ENCODE measurements at places on chromosomes 5 and 9. TPM values are rescaled to one million over a fixed set of nuclear protein-coding genes. Genes with fewer than 3 reads are reported as not detected.

GRCh38 chr5:89703817-89704216, 705.7 kb downstream of the CETN3 start:
- DNase-seq = no peak
- H3K27me3 ChIP-seq = no peaks in the 10 kb centered on the region
- no peaks in the 10 kb centered on the region for H3K36me3 ChIP-seq

Gene UNC13B
- 15.8 TPM for total RNA-seq

DNA sequence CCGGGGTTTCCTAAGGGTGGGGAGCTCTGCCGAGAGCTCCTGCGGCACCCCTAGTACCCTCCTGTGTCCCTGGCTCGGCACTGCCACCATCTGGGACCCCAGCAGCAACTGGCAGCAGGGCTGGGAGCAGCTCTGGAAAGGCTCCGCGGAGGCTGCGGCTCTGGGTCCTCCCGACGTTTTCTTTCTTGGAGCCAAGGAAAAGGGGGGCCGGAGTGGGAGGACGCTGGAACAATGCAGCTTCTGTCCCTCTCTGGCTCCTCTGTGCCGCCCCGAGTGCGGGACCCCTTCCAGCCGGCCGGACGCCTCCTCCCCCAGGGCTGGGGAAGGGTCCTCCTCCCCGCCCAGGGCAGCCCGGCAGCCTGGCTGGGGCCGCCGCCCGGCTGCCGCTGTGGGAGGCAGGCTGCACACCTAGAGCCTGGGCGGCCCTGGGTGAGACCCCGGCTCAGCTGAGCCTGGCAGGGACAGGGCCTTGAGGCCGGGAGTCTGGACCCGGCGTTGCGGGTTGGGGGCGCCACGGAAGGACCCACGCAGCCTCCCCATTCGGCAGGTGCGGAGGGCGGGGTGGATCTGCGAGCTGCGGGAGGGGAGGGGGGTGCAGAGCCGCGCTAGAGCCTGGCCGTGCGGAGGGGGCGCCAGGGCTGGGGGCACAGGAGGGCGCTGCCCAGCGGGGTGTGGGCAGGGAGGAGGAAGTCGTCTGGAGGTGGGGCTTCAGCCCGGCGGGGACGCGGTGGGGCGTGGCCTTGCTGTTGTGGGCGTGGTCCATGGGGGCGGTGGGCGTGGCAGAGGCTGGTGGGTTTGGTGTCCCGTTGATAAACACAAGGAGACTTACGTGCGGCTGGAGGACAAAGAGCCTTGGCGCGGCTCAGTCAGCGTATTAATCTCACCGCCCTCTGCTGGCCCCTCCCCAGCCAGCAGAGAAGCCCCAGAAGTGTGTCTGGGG, 15.1 kb downstream of the GPSM1 start:
- H3K27ac ChIP-seq = peak overlapping the region; percentile 69
- H3K27me3 ChIP-seq = no peaks in the 10 kb centered on the region
- H3K4me1 ChIP-seq = peaks cover 53% of the 10 kb centered on the region
- peak overlapping the region; percentile 52 for H3K4me3 ChIP-seq
- peaks cover 12% of the 10 kb centered on the region for H3K36me3 ChIP-seq

DNA sequence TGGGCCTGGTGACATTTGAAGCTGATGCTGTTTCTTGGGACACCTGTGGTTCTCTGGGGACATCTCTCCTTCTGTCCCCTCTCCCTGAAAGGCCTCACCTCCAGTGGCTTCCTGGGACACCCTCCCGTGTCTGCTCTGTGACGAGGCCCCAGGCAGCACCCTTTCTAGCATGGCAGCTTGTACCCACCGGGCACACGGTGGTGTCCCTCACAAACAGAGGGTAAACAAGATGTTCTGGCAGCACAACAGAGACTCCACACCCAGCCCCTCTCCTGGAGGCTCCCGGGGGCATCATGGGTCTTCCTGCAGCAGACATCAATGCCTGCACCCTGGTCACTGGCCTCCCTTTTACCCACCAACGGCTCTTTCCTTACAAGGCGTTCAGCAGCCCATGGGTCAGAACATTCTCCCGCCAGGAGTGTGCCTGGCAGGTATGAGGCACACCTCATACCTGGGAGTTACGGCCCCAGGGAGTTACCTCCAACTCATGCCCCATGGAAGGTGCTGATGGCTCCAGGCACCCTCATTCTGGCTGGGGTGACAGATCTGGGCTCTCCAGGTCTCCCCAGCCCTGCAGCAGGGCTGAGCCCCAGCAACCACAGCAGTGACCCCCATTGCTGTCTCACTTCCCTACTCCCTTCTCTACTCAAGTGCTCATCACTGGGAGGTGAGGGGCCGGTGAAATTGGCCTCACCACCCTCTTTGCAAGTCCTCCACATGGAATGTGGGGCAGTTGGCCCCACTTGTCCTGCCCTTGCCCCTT, 51.1 kb downstream of the BARX1 start:
- no peak for DNase-seq
- H3K4me1 ChIP-seq = no peaks in the 10 kb centered on the region
- no peaks in the 10 kb centered on the region for H3K36me3 ChIP-seq
- peaks cover 3% of the 10 kb centered on the region for H3K27me3 ChIP-seq
- no peak overlapping the region for H3K27ac ChIP-seq

Gene CRB2
- total RNA-seq = not detected

Gene CERCAM
- total RNA-seq = 5.5 TPM

DNA sequence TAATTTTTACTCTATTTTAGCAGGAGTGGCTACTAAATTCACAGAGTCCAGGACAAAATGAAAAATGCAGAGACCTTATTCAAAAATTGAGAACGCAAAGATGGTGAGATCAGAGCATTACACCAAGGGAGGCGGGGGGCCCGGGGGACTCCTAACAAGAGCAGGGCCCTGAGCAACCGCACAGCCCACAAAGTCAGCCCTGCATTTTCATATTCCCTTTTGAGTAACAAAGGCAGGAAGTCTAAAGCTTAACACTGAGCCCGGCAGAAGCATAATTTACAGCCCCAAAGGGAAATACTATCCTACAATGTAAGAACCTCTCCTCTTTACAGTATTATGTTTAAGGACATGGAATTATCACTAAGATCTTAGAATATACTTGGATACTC, 69.4 kb downstream of the TLE1 start:
- DNase-seq = no peak
- H3K27ac ChIP-seq = peak overlapping the region; percentile 14
- no peaks in the 10 kb centered on the region for H3K27me3 ChIP-seq
- H3K36me3 ChIP-seq = no peaks in the 10 kb centered on the region

- no peak overlapping the region for H3K4me3 ChIP-seq
Observed at GRCh38 chr5:83343299-83343698, 128.2 kb upstream of the VCAN start.

DNA sequence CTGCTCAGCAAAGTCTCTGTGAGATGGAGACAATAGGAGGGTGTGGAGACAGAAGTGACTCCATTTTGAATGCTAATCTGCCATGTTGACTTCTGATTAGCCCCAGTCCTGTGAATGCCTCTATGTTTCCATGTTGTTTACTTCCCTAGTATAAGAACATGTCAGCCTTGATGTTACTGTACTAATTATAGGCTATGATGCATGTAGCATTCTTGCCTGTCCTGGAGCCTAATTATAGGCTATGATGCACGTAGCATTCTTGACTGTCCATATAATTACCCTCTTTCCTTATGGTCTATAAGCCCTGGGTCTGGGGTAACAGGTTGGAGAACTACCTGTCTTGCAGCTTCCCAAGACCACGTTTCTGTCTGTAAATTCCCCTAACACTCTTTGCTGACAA, 353.3 kb upstream of the CLINT1 start:
- H3K4me3 ChIP-seq = no peak overlapping the region
- no peak overlapping the region for H3K27ac ChIP-seq
- no peaks in the 10 kb centered on the region for H3K27me3 ChIP-seq

Gene IFNB1
- not detected for total RNA-seq

GRCh38 chr5:3354606-3355005, 241.0 kb upstream of the IRX1 start:
- no peak overlapping the region for H3K27ac ChIP-seq
- H3K4me3 ChIP-seq = no peak overlapping the region
- H3K27me3 ChIP-seq = no peaks in the 10 kb centered on the region

Gene SPINK6
- total RNA-seq = not detected

- H3K27ac ChIP-seq = no peak overlapping the region
- H3K27me3 ChIP-seq = no peaks in the 10 kb centered on the region
- no peaks in the 10 kb centered on the region for H3K4me1 ChIP-seq
- H3K36me3 ChIP-seq = peaks cover 76% of the 10 kb centered on the region
Observed at GRCh38 chr5:131706281-131706680, 71.3 kb upstream of the RAPGEF6 start.

DNA sequence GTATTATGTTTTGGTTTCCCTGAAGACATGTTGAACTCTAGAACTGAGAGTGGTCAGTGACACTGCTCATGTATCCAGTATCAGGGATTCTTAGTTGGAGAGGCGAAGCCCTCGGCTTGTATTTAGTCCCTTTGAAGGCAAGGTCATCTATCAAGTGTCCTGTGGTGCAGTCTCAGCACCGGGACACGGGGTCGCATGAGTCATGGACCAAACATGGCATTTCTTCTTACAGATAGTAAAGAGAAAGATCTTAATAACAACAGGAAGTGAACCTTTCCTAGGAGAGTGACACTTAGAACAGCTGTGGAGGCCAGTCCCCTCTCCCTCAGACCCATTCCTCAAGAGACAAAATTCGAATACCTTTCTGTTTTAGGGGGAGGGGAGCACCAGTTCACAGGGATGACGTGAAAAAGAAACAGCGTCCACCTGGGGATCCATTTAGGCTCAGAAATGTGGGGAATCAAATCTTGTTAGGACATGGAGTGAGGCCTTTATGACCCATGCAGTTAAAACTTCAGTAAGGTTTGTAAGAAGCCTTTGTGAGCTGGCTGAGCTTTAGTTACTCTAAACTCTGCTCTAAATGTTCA, 86.5 kb downstream of the ADGRV1 start:
- no peak overlapping the region for H3K4me3 ChIP-seq
- peaks cover 4% of the 10 kb centered on the region for H3K4me1 ChIP-seq
- H3K27me3 ChIP-seq = no peaks in the 10 kb centered on the region
- H3K27ac ChIP-seq = no peak overlapping the region
- no peaks in the 10 kb centered on the region for H3K36me3 ChIP-seq

Gene UAP1L1
- 4.6 TPM for total RNA-seq

Gene CTSV
- total RNA-seq = 11.0 TPM

- no peak overlapping the region for H3K27ac ChIP-seq
- H3K27me3 ChIP-seq = no peaks in the 10 kb centered on the region
- H3K36me3 ChIP-seq = no peaks in the 10 kb centered on the region
- no peak for DNase-seq
- no peak overlapping the region for H3K4me3 ChIP-seq
Observed at GRCh38 chr9:14326264-14326826, 12.4 kb upstream of the NFIB start.

Gene GLRA1
- not detected for total RNA-seq

- H3K27ac ChIP-seq = peak overlapping the region; percentile 90
- peaks cover 95% of the 10 kb centered on the region for H3K4me1 ChIP-seq
- no peaks in the 10 kb centered on the region for H3K36me3 ChIP-seq
- no peak for DNase-seq
Observed at GRCh38 chr9:127553793-127554192, 58.3 kb upstream of the STXBP1 start.

DNA sequence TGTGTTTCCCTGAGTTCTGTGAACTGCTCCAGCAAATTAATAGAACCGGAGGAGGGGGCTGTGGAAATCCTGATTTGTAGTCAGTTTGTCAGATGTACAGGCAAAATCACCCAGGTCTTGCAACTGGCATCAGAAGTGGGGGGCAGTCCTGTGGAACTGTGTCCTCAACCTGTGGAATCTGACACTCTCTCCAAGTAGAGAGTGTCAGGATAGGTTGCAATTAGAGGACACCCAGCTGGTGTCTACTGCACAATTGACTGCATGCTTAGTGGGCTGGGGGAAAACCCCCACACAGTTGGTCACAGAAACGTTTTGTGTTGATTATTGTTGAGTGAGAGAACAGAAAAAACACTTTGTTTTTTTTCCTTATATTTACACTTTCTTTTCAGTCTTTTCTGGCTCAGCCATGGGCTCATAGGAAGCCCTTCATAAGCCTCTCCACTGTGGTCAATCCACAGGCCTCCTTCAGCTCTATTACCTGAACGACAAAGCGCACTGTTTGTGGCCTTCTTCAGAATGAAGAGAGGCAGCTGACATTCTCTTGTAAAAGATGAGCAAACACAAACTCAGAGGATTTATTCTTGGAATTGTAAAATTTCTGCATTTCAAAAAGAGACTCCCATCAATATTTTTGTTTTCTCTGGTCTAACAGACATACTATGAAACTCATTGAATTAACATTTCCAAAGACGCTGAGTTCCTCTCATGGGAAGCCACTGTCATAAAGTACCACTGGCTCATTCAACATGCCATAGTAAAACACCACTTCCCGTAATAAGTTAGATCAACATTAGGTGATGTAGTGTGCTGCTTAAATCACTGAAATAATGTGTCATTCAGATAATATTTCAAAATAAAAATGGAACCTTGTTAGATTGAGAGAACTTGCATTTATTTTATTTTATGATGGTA, 348.9 kb upstream of the RFX3 start:
- H3K27me3 ChIP-seq = no peaks in the 10 kb centered on the region
- H3K36me3 ChIP-seq = peaks cover 10% of the 10 kb centered on the region
- no peak overlapping the region for H3K4me3 ChIP-seq
- H3K27ac ChIP-seq = no peak overlapping the region

GRCh38 chr5:7462758-7463157, 66.8 kb downstream of the ADCY2 start:
- H3K36me3 ChIP-seq = no peaks in the 10 kb centered on the region
- DNase-seq = no peak
- H3K4me3 ChIP-seq = no peak overlapping the region
- no peaks in the 10 kb centered on the region for H3K4me1 ChIP-seq

Gene SMIM33
- not detected for total RNA-seq

- no peaks in the 10 kb centered on the region for H3K27me3 ChIP-seq
- no peak overlapping the region for H3K4me3 ChIP-seq
Observed at GRCh38 chr5:16791036-16791705, 144.9 kb downstream of the MYO10 start.

Gene PCDHA5
- 21.9 TPM for total RNA-seq

GRCh38 chr9:21709464-21710058, 92.9 kb upstream of the MTAP start:
- H3K27me3 ChIP-seq = no peaks in the 10 kb centered on the region
- H3K27ac ChIP-seq = no peak overlapping the region
- no peak overlapping the region for H3K4me3 ChIP-seq
- H3K4me1 ChIP-seq = no peaks in the 10 kb centered on the region
- no peaks in the 10 kb centered on the region for H3K36me3 ChIP-seq
- DNase-seq = peak; percentile 69

DNA sequence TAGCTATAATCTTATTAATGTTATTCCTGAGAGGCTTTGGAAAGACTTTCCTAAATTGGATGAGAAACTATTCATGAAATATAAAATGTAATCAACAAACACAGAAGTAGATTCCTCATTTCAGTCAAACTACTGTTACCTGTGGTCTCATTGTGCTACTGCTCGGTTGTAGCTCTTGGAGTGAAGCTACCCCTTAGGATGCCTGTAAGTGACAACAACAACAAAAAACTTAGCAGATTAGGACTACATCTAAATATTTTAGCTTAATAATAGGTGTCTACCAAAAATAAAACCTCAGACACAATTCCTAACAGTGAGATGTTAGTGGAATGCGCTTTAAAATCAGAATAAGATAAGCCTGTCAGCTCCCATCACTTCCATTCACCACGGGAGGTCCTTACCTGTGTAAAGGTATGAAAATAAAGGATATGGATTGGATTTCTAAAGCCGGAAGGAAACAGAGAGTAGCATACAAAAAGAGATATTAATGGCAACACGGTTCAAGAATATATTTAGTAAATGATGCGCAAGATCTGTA, 369.2 kb downstream of the OSTF1 start:
- H3K4me3 ChIP-seq = no peak overlapping the region
- no peaks in the 10 kb centered on the region for H3K27me3 ChIP-seq
- no peaks in the 10 kb centered on the region for H3K4me1 ChIP-seq
- no peaks in the 10 kb centered on the region for H3K36me3 ChIP-seq
- DNase-seq = no peak

Gene F2RL1
- total RNA-seq = 72.9 TPM
